ENCODE measurements at places on chromosomes 3 and 15.

DNA sequence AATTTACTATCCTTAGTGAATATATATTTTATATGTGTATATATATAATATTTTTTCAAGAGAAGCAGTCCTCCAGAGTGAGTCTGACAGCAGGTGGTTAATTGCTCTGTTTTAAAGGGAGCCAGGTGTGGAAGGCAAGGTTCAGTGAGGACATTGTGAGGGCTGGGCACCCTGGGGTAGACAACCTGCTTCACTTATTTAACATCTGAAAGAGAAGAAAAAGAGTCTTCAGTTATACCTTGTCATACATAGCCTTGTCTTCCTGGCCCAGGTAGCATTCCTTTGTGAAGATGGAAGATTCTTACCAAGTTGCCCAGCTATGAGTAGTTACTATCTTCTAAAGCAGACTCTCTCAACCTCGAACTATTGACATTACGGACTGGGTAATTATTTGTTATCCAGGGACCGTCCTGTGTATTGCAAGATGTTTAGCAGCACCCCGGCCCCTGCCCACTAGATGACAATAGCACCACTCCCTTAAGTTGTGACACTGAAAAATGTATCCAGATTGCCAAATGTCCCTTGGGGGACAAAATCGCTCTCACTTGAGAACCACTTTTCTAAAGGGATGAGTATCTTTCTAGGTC lies 336.0 kb upstream of the TRIM42 start:
- no peak for DNase-seq

GRCh38 chr3:94092086-94092485 lies 29.2 kb downstream of the NSUN3 start:
- no peak for DNase-seq

DNA sequence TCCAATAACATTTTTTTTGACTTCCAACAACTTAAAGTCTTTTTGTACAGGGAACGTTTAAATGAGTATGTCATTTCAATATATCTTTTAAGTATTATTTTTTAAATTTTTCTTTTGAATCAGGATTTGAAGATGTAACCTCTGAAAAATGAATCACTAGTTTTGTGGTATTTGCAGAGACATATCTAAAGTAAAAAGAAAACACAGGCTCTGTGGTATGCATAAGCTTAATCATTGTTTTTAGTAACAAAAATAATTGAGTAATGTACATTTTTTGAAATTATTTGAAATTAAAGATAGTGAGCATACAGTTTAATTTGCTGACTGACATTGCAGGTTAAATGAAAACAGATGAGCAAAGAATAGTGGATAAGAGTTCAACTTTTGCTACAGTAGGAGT lies 531.3 kb downstream of the ROBO1 start:
- DNase-seq, result no peak

DNA sequence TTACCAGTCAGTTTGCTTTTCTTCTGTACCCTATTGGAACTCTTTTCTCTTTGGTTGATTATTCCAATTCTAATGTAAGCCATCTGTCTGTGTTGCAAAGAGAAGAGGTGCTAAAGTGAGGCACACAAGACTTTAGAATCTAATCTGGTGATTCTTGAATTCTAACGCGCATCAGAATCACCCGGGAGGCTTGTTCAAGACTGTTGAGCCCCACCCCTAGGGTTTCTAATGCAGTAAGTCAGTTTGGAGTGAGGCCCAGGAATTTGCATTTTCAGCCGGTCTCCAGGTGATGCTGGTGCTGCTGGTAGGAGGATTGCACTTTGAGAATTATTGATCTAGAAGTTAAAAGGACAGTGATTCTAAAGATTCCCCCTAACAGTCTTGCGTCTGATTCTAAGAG lies 185.3 kb upstream of the CHRM5 start:
- no peak for DNase-seq

DNA sequence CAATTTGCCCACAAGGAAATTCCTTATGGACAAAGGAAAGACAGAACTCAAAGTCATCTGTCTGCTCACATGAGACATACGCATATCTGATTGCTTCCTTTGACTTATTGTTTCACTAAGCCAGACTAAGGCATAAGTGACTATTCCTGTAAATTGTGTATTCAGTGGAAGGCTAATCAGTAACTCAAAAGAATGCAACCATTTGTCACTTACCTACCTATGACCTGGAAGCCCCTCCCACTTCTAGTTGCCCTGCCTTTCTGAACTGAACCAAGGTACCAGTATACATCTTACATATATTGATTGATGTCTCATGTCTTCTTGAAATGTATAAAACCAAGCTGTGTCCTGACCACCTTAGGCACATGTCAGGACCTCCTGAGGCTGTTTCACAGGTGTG lies 53.5 kb upstream of the PROK2 start:
- DNase-seq, result no peak

DNA sequence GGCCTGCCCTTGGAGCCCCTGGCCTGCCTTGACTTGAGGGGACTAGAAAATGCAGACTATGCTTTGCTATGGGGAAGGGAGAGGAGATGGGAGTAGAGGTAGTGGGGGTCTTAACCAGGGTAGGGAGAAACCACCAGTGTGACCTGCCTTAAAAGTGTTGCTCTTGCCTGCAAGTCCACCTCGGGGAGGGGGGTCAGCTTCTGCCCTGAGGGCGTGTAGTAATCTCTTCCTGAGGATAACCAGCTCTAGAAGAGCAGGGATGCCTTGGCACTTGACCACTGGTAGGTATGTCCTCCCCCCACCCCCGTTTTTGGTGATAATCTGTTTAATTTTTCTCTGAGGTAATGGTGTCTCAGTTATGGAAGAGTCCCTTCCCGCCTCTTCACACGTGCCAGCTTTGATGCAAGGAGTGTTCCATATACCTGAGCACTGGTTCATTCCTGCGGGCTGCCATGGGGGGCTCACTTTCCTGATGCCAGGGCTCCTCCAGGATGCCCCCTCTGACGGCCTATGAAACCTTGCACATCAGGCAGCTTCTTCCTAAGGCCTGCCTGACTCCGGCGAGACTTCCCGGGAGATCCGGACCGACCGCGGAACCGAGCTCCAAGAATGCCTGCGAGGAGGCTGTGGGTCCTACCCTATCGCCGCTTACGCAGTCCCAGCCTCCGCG lies 780 bp upstream of the P4HTM start:
- DNase-seq, result no peak

GRCh38 chr3:153927107-153927506 lies 194.1 kb upstream of the ARHGEF26 start:
- DNase-seq, result peak; percentile 46

- DNase-seq, result no peak
Observed at GRCh38 chr3:18087988-18088387, 337.2 kb downstream of the SATB1 start.

DNA sequence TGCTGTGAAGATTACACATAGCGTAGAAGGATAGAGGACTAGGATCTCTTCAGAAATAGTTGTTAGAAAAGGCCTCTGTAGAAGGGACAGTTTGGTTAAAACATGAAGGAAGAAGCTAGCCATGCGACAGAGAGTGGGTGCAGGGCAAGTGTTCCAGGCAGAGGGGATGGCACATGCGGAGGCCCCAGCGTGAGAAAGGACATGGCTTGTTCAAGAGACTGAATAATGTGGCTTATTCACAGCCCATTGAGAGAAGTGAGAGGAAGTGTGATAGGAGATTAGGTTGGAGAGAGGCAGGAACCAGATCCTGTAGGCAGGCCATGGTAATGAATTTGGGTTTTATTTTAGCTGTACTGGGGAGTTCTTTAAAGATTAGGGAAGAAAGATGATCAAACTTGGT lies 56.4 kb downstream of the NEO1 start:
- no peak for DNase-seq

DNA sequence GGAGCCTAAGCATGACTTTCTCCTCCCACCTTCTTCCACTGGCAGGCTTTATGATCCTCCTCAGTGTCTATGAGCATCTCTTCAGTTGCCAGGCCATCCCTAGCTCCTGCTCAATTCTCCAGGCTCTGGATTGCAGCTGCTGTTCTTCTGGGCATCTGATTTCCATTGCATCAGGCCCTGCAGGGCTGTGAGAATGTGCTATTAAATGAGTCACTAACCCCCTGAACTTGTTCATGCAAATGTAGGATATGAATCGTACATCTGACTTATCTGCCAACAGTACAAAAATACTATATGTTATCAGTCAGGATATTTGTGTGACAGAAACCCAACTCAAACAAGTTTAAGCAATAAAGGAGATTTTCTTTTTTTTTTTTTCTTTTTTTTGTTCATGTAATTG lies 11.9 kb downstream of the GPR176 start:
- DNase-seq, result no peak

DNA sequence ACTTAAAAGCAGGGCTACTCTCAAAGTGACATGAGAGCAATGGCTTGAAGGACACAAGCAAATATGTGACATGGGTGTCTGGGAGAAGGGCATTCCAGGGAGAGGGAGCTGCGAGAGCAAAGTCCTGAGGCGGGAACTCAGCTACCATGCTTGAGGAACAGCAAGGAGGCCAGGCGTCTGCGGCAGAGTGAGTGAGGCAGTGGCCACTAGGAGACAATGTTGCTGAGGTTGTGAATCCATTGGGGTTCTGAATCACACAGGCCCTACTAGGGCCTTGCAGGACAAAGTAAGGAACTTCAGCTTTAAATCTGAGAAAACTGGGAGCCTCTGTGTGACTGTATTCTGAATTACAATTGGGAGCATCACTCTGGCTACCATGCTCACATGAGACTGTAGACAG lies 94.1 kb upstream of the PRICKLE2 start:
- peak; percentile 3 for DNase-seq

DNA sequence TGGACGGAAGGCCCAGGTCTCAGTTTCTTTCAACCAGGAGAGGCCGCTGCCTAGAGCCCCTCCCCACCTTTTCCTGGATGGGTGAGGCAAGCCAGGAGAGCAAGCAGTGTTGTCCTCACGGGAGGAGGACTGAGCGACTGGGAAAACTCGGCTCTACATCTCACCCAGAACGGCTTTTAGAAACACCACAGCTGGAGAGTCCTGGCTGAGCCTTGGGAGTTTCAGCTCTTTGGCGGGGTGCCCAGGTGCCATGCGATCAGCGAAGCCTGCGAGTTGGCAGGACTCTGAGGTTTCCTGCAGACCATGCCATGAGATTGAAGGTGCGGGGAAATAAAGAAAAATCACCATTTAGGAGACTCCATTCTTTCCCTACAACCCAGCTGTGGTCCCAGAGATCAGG lies 26.0 kb downstream of the PPCDC start:
- no peak for DNase-seq

DNA sequence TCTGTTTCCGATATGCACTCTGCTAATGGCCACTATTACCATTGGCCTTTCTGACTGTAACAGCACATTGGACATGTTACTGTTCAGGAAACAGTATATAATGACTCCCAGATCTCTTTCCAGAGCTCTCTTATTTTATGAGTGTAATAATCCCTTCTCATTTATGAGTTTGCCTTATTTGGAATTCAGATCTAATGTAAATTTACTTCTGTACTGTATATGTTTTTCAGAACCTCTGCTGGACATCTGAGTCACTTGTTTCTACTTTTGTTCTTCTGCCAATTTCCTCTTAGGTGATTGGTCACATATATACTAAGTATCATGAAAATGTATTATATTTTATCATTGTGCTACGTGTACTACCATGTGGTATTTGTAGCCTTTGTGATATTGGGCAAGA lies 30.5 kb downstream of the RSRC1 start:
- no peak for DNase-seq

GRCh38 chr3:45579251-45579650 lies 15.3 kb upstream of the LIMD1 start:
- no peak for DNase-seq

DNA sequence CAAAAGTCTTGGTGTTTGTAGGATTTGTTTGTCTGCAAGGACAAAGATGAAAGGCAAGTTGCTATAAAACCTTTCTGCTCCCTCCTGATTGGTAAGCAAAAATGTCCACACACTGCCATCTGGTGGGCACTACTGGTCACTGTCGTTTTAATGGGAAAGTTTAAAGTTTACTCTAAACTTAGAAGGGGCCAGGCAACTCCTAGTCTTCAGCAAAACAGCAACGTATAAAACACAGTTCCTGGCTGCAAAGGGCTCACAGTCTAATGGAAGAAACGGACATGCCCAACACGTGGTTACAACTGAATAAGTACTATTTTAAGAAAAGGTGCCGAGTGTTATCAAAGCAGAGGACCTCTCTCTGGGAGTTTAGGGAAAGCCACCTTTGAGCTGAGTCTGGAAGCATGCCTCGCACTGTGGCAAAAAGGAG lies 23.7 kb upstream of the TPRG1 start:
- DNase-seq, result peak; percentile 39

- DNase-seq, result no peak
Observed at GRCh38 chr3:122085673-122086072, 30.5 kb downstream of the CD86 start.

DNA sequence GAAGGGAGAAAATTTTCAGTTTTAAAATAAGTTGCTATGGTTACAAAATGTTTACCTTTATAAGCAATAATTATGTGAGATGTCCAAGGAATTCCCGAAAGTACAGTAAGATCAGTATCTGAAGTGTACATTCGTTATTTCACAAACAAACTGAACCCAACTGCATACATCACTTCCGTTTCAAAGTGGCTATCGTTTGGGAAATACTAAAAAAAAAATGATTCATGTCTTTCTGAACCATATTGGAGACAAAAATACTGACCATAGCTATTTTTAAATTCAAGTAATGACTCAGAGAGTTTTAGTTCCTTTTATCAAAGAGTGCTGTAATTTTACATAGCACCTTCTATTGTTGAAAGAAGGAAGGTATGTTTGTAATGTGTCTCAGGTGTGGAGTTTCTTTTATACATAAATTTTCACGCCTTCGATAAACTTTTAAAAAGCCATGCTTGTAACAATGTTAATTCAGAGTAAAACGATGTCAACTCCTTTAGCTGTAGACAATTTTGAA lies 8.0 kb upstream of the ANKRD28 start:
- DNase-seq, result peak; percentile 44

GRCh38 chr3:42556089-42556632 lies 25.6 kb downstream of the SEC22C start:
- no peak for DNase-seq

DNA sequence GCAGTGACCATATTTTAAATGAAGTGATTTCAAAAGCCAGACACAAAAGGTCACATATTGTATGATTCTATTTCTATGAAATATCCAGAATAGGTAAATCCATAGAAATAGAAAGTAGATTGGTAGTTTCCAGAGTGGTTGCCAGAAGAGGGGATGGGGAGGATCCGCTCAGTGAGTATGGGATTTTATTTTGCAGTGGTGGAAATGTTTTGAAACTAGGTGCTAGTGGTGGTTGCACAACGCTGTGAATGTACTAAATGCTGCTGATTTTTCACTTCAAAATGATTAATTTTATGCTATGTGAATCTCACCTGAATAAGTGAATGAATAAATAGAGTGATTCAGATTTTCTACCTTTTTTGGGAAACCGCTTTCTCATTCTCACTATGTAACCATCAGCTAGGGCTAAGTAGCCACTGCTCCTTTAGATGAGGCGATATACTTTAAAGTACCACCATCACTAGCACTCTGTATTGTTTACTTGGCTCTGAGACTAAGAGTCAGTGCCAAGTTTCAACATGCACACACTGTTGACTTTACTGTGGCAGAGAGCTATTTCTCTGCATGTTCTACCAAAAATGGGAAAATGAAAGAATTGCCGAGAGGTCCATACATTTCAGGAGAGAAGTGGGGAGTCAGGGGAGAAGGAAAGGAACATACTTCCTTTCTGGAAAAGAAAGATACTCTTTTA lies 90.7 kb upstream of the GOLIM4 start:
- peak; percentile 22 for DNase-seq

- DNase-seq, result no peak
Observed at GRCh38 chr3:49711489-49711888, 8.0 kb downstream of the AMIGO3 start.

Measured in T47D (cell line).